ENCODE measurements at places on chromosomes 2 and 18.

DNA sequence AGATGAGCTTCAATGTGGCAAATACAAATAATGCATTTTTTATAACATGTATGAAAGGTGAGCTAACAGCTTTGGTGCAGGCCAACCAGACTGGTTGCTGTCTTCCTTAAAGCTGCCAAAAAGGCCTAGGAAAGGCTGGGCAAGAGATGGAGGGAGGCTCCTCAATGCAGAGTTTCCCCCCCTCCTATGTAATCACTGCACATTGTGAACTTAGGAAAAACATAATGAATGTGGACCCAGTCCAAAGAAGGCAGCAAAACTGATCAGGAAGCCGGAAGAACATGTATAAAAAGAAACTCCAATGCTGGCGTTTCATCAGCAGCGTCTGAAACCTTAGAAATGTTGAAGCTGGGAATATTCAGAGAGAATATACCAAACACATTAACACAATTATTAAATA, 84.2 kb upstream of the LYPD6 start:
- DNase-seq = no peak

DNA sequence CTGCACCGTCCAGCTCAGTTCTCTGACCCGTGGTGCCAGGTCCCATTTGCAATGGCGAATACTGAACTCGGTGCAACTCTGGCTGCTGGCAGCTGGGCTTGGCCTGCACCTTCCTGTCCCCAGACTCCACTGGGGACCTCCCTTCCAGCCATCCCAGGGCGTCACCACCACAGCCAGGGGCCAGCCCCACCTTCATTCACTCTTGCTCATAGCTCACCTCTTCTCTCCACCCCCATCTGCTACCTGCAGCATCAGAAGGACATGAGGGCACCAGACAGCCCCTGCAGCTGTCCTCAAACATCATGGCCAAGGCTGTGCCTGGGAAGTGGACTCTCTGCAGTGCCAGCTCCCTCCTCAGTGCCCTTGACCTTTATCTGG, 16.2 kb upstream of the ALPI start:
- no peak for DNase-seq

DNA sequence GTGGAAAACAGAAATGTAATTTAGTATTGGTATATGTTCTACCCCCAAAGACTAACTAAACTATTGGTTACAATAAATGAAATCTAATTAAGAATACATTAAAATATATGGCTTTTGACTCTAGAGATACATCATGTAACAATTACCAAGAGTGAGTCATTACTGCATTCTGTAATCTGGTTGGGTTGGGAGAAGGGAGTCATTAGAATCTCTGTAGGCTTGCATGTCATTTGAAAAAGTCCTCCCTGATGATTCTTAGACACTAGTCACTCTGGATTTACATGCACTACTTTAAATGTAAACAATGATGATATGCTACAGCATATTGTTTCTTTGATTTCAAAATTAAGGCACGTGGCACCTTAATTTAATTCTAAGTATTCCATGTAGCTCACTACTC, 293.4 kb upstream of the CHST9 start:
- DNase-seq = no peak

DNA sequence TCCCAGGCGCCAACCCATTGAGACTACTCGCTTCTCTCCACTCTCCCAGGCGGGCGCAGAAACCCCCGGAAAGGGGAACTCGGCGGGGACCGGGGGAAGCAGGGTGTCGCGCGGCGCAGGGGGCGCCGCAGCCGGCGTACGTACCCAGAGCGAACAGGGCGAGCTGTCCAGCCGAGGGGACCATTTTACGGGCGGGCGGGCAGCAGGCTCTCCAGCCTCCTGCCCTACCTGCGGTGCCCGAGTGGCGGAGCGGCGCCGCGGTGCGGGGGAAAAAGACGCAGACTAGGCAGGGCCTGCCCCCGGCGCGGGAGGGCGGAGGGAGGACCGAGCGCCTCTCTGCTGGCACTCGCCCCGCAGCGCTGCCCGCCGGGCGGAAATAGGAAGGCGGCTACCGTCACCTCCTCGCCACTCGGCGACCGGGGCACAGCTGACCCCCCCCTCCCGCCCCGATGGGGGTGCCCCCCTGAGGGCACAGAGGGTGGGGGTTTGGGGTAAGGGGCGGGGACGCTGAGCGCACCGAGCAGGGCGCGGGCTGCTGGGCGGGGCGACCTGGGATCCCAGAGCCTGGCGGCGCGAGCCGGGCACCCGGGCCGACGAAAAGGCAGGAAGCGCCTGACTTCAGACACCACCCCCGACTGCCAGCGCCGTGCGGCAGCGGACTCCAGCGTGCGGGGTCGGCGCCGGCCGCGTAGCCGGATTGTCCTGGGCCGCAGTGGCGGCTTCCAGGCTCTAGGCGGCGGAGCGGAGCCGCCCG, at the start of gene TGFA:
TSS of gene TGFA (minus strand) at position 243 of the 754 bp plus-strand sequence. CDS start at position 184, 59 bp downstream.
- peak; percentile 80 for DNase-seq

DNA sequence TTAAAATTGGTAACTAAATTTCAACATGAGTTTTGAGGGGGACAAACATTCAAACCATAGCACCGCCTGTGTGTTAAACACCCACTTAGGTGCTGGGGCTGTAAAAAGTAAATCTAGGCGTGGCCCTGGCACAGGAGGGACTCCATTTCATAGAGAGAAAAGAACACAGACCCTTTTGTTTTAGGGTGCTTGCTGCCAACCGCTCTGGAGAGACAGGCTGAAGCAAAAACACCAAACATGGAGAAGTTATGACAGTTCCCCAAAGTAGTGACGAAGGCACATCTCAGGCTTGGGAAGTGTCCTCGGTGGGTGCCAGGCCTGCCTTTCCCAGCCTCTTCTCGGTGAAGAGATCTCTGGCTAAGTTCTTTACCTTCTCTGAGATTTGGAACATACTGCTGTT, 5.1 kb downstream of the ACTG2 start:
- DNase-seq = no peak

- no peak for DNase-seq
Observed at GRCh38 chr2:178550352-178550751, 70.1 kb downstream of the PLEKHA3 start.

- no peak for DNase-seq
Observed at GRCh38 chr2:195414537-195415100, 242.4 kb upstream of the SLC39A10 start.

DNA sequence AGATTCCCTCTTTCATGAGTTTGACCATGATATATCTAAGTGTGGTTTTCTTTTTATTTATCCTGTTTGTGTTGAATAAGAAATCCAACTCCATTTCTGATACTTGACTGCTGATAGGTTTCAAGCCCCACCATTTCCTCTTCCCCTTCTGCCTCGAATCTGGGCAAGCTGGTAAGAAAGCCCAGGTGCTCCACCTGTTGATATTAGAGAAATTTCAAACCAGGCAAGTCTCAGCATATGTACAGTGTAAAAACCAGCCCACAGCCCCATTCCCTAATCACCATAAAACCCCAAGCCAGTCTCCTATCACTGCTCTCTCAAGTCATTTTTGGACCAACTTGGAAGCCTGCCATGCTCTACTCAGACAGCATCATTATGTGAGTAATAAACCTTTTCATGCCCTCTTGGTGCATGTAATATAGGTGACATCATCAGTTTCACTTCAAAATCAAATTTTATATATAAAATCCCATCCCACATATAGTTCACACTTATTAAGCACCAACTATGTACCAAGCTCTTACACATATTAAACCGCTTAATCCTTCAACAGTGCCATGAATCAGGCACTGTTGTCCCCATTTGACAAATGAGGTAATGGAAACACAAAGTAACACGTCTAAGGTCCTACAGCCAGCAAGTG, 46.6 kb downstream of the SMAD2 start:
- no peak for DNase-seq

- DNase-seq = no peak
Observed at GRCh38 chr2:108125581-108125980, 114.2 kb upstream of the SULT1C3 start.

DNA sequence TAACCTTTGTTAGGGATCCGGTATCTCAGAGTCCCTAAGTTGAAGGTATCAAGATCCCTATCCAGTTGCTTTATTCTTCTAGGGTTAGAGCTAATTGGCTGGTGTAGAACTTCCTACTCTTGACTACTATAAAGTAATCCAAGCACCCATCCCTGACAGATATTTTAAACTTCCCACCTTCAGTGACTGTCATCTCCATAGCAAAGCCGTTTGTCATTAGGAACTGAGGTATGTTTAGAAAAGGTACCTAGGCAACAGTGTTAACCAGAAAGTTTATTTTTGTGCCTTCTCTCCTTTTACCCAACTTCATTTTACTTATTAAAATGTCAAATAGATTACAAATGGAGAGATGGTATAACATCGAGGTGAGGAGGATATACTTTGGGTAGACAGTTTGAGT, 4.5 kb downstream of the FAM117B start:
- no peak for DNase-seq

- no peak for DNase-seq
Observed at GRCh38 chr2:82825410-82826090, 1633.5 kb downstream of the SUCLG1 start.

DNA sequence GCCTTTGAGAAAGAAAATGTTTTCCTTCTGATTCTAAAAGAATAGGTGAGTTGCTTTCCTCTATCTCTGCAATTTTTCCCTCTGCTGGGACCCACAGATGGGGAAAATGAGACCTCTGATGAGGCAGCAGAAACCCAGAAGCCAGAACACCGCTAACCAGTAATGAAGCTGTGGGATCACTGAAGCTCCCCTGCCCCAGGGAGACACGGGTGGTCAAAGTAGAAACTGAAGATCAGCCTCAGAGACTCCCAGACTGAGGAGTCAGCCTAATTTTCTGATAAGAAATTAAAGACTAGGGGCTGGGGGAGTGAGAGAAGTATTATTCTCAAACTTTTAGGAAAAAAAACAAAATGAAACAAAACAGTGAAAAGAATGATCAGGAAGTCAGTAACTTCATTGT, 30.1 kb downstream of the CD8B start:
- no peak for DNase-seq

All from head of caudate nucleus (tissue), 42 donors.